ENCODE measurements at places on chromosomes 5 and 9. TPM values are rescaled to one million over a fixed set of nuclear protein-coding genes. Genes with fewer than 3 reads are reported as not detected.

Gene GGTA1
- total RNA-seq = 19.7 TPM

GRCh38 chr9:135605238-135605781 is 34.0 kb downstream of the GLT6D1 start:
- H3K27me3 ChIP-seq = peaks cover 6% of the 10 kb centered on the region
- H3K36me3 ChIP-seq = no peaks in the 10 kb centered on the region
- no peak for DNase-seq
- H3K4me3 ChIP-seq = no peak overlapping the region

- H3K36me3 ChIP-seq = no peaks in the 10 kb centered on the region
- no peak overlapping the region for H3K27ac ChIP-seq
- no peak overlapping the region for H3K4me3 ChIP-seq
- peaks cover 2% of the 10 kb centered on the region for H3K27me3 ChIP-seq
- peak; percentile 8 for DNase-seq
Measured at GRCh38 chr5:95664204-95664786, 17.7 kb downstream of the RFESD start.

DNA sequence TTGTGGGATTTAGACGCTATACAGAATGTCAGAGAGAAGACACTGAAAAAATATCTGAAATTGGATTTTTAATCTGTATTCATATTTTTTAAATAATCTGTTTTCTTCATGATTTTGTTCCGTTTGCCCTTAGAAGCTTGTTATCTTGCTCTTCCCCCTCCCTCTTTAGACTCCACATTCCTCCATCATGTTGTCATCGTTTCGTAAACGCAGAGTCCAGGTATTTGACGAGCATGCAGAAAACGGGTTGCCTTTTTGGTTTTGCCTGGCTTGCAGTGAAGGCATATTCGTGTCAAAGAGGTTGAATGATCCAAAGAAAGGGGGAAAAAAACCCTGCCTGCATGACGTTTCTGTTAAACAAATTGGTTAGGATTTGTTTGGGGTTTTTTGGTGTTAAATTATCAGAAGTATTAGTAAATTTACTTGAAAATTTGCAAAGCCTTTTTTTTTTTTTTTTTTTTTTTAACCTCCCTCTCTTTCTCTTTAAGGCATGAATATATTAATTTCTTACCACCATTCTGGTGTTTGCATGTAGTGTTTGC is 2.9 kb downstream of the SPTAN1 start:
- H3K4me1 ChIP-seq = peaks cover 36% of the 10 kb centered on the region
- no peak overlapping the region for H3K27ac ChIP-seq
- H3K27me3 ChIP-seq = peaks cover 5% of the 10 kb centered on the region

Gene GABRA6
- total RNA-seq = not detected

Gene LEAP2
- total RNA-seq = 0.82 TPM

Measured in endothelial cell (in vitro differentiated cells).